ENCODE measurements at places on chromosomes 5 and 9.
A peak's percentile ranks its signal among the peaks of the same experiment; 100 is the strongest.

- DNase-seq, result no peak
These were observed 266.5 kb downstream of the MSX2 start for GRCh38 chr5:174990909-174991308.

GRCh38 chr5:151880324-151880723, 44.3 kb downstream of the GLRA1 start:
- no peak for DNase-seq

GRCh38 chr9:94270009-94270408, 10.9 kb downstream of the ZNF169 start:
- no peak for DNase-seq

GRCh38 chr5:109703166-109703565, 13.4 kb downstream of the MAN2A1 start:
- DNase-seq, result no peak

DNA sequence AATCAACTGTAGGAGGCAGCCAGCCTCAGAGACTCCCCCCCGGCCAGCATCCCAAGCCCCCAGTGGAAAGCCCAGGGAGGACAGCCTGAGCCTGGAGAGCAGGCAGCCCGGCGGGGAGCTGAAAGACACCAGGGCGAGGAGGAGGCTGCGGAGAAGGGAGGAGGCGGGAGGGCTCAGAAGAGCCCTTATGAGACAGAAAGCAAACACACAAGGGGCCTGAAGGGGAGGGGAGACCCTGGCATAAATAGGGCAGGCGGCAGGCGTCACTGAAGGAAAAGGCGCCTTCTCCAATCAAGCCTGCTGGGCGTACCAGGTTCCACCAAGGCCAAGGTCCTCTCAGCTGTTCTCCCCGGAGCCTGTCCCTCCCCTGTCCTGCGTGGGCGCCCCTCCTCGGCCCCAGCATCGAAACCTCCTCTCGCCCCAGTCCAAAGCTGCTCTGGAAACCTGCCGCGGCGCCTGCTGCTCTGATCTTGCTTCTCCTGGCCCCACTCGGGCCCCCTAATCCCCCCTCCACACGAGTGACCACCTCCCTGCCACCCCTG, 1.3 kb downstream of the SLC9A3 start:
- DNase-seq, result no peak

DNA sequence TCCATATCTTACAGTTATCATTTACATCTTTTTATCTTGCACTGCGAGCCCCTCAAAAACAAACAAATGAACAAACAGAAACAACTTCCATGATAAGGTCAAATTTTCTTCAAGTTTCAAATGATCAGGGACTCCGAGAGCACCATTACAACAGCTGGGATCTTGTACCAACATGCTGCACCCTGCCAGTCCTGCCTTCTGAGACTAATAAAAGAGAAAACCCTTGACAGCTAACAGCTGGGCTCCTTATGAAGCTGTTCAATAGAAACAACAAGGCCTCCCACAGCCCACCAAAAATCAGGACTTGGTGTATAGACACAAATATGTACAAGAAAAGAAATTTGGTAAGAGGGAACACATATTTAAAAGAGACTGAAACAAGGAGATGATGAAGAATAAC, 985.3 kb upstream of the DMAC1 start:
- DNase-seq, result no peak

DNA sequence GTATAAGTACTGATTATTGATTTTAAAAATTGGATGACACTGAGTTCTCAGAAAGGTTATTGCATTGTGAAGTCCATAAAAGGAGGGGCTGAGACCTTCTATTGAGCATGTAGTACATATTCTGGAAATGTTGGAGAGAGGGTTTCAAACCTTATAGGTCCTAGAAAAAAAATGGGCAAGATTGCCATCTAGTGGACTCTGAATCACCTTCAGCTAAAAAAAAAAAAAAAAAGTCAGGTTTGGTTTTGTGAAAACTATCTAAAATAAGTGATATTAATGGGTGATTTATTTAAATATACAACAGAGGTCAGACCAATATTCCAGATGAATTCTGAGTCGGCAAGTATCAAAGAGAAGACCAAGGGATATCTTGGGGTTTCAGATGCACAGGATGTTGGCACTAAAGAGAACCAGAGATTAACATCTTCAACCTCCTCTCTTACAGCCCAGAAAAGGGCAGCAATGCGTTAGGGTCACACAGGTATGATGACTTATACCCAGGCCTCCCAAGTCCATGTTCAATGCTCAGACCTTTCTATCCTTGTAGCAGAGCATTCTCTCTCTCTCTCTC, 109.8 kb upstream of the NMUR2 start:
- DNase-seq, result no peak

- no peak for DNase-seq
These were observed 105.0 kb downstream of the TUSC1 start for GRCh38 chr9:25573281-25573680.

DNA sequence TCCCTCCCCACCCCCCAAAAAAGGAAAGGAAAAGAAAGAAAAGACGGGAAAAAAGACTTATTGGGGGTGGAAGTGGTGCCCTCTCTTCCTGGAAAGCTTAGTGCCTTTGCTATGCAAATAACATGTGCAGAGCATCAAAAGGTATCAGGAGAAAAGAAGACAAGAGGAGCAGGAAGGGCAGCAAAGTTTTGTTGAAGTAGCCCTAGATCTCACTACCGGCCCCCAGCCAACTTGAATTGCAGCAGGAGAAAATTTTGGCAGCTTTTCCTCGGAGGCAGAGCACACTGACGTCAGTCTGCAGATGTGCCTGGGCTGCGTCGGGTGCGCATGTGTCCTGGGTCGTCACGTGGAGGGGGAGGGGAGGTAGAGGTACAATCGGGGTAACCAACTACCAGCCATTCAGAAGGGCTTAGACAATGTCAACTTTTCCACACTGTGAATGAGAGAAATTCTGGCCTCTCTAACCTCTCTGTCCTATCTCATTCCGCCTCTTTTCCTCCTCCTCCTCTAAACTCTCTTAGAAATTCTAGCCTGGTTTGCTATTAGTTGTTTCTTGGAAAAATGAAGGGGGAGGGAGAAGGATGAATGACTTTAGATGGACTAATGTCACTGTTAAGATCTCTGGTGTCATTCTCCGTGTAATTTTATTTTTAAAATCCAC, at the start of gene ADAMTS6:
Gene ADAMTS6 (minus strand): TSS at position 286 of the 661 bp plus-strand sequence. CDS start 8,247 bp downstream, outside the sequence.
- peak; percentile 69 for DNase-seq

DNA sequence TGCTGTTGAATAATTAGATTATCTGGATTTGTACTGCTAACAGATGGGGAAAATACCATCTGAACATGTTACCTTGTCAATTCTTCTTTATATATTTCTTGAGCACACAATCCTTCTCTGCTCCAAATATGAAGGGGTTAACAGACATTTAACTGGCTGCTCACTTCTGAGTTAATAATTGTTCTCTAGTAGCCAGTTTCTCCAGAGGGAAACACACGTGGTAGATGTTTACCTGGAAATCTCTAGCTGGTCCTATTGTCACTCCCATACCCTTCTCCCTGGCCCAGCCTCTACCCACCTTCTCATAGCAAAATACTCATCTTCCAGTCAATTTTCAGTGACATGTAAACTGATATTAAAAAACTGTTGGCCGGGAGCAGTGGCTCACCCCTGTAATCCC, 101.5 kb upstream of the ZNF462 start:
- no peak for DNase-seq

GRCh38 chr9:4262735-4263141, 37.1 kb downstream of the GLIS3 start:
- DNase-seq, result no peak

DNA sequence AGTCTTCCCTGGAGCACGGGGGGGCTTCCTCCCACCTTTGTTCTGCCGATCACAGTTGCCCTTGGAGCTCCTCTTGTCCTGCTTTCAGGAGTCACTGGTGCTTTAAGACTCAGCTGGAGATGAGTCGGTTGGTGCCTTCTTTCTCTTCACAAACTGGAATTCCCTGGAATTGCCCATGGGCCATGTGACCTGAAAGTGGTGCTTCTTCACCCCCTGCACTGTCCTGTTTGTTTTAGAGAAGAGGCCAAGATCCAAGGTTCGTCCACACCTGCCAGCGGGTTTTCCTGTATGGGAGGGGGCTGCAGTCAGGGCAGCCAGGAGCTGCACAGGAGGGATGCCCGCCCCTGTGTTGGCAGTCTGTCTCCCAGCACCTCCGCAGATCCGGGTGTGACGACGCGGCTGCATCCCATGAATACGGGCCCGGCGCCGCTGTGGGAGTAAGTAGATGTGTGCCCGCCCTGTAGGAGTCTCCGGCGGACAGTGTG, 9.5 kb upstream of the MRPS2 start:
- no peak for DNase-seq

GRCh38 chr9:72156586-72156985, 7.3 kb downstream of the GDA start:
- DNase-seq, result no peak

DNA sequence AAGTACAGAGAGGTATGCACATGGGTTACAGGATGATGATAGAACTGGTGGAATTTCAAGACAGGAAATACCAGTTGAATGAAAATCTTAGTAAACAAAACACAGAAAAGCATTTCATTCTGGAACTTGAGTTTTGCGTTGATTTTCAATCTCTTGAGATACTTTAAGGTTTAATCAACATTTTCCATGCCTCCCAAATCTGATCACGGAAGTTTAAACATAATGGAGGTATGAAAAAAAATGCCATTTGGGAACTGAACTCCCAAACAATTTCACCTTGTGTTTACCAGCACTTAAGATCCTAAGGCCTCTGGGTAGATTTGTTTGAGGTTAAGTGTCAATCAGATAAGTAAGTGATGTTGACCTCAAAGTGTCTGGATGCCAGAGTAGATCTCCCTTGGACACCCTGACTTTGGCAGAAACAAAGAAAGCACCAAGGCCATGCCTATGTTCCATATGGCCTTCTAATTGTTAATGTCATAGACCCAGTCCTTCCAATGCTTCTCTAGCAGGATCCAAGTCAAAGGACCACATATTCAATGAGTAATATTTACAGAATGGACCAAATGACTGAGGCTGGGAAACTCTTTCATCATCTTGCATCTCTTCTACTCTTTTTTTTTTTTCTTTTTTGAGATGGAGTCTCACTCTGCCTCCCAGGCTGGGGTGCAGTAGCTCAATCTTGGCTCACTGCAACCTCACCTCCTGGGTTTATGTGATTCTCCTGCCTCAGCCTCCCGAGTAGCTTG, 216.9 kb downstream of the ARRDC3 start:
- no peak for DNase-seq

- DNase-seq, result no peak
These were observed 130.2 kb downstream of the ARRDC3 start for GRCh38 chr5:91252916-91253315.

DNA sequence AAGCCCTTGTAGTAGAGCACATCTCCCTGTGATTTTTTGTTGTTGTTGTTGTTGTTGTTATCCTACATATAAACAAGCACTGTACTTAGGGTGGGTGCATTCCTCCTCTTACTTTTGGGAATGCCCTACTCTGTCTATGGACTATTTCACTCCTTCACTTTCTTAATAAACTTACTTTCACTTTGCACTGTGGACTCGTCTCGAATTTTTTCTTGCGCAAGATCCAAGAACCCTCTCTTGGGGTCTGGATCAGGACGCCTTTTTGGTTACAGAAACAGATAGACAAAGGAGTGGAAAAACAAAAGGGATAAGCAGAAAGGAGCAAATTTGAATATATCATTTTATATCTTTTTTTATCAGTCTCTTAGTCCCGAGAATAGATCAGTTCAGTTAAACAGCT, 14.4 kb upstream of the PAIP1 start:
- no peak for DNase-seq

DNA sequence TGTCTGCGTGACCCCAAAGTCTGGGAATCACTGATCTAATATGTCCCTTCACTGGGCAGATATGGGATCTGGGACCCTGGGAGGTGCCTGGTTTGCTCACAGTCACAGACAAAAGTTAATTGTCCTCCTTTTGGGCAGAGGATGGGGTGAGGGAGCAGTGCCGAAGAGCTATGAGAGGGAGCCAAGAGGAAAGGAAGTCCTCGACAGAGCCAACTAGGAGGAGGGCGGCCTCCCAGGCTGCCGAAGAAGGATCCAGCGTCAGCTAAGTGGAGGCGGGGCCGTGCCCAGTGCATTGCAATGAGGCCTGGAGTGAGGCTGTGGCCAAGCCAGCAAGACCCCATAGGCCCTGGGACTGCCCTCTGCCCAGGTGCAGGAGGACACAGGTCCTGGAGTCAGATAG, 11.4 kb downstream of the AIF1L start:
- DNase-seq, result no peak
